Ecto neural progenitor cell (in vitro differentiated cells): ENCODE measurements at places on chromosomes 3 and 15.
A peak's percentile ranks its signal among the peaks of the same experiment; 100 is the strongest.

DNA sequence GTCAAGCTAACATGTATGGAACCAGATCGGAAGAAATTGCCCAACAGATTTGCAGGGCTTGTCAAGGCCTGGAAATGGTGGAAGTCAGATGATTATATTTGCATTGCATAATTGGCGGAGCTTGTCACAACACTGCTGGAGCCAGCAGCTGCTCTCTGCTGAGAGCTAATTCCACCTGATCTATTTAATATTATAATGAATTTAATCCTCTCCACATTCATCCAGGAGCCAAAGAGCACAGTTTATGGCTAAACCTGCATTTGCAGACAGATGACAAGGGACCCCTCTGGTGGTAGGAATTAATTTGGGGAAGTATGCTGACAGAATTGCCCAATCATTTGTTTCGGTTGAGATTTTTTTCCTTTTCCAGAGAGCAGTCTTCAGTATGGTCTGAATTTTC is 730.2 kb downstream of the TUSC7 start:
- DNase-seq, result no peak

- DNase-seq, result no peak
Measured at GRCh38 chr3:7484636-7485035, 623.7 kb downstream of the GRM7 start.

DNA sequence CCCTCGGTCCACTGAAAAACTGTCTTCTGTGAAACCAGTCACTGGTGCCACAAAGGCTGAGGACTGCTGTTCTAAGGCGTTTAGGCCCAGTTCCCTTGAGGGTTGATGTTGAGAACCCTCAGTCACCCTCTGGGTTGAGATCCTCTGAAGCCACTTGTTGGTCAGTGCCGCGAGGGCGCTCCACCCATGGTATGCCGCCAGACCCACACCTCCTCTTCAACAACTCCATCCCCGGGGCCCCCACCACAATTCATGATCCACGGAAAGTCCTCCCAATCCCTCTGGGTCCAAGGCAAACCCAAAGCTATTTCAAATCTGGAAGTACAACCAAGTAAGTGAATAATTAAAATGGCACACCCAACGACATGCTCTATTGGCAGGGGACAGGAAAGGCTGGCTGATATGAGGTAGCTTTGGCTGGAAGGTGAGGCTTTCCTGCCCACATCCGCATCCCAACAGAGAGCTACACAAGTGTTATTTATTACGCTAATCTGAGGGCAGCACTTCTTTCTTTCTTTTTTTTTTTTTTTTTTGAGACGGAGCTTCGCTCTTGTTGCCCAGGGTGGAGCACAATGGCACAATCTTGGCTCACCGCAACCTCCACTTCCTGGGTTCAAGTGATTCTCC is 58.1 kb downstream of the XXYLT1 start:
- DNase-seq, result no peak

DNA sequence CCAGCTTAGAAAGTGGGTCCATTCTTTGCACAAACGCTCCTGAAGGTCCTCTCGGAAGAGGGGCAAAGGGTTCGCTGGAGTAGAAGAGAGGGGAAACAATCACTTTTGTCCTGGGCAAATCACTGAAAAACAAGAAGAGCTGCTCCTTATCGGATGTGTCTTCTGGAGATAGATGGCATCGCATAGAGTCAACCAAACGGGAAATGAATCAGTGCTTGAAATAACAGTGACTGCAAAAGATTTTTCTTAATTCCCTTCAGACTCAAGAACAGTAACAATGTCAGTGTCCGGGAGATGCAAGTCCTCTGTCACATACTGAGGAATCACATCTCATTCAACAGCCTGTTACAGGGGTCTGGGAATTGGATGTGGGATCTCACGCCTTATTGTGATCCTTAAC is 78.8 kb upstream of the PCSK6 start:
- DNase-seq, result no peak

- no peak for DNase-seq
Measured at GRCh38 chr15:76296849-76297248, 14.4 kb downstream of the ETFA start.

DNA sequence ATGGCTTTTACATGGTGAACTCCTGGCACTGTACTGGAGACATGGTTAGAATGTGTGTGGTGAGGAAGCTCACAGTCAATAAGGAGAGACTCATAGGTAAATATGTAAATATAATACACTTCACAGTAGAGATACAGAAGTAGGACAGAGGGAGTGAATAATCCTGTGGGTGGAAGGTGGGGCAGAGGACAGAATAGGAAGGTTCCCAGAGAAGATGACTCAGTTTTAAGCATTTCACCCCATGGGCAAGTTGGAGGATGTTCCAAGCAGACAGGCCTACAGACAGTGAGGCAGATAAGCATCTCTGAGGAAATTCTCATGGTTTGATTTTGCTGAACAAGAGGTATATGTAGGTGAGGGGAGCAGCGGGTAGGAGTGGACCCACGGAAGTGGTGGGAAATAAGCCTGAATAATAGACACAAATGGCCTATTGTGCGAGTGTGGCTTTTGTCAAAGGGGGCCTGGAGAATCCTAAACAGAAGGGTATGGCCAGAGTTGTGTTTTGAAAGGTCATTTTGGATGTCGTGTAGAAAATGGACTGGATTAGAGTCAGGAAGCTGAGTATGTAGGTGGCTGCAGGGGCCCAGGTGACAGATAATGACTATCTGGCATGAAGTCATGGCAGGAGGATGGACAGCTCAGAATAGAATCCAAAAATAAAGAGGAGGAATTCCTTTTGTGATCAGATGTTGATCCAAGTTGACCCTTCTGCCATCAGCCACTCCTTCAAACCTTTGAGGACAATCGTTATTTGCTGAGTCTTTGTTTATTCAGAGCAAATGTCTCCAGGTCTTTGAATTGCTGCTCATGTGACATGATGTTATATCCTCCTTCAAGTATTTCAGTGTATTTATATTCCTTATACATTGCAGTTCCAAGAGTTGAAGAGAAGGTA is 97.3 kb upstream of the THRB start:
- DNase-seq, result no peak

- no peak for DNase-seq
Measured at GRCh38 chr3:115245899-115246298, 98.8 kb upstream of the ZBTB20 start.

DNA sequence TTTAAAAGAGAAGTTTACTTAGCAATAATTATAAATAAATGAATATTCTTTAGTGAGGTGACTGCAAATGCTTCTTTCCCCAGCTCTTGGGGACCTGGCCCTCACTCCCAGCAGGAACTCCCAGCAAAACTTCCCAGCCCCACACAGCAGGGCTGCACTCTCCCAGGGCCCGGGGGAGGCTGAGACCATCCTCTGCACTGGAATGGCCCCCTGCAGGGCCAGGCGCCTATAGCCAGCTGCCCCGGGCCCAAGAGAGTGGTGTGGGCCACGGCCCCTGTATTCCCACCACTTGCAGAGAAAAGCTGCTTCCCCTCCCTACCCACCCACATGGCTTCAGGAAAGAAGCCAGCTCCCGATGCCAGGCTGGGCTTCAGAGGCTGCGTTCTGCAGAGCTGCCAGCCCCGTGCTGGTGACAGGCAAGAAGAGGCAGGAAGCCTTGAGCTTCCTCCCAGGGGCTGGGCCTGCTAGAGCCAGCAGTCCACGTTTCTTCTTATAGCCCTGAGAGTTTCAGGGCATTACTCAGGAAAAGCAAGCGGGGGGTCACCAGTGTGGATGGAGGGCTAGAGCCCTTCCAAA is 20.0 kb downstream of the IDH2 start:
- no peak for DNase-seq

DNA sequence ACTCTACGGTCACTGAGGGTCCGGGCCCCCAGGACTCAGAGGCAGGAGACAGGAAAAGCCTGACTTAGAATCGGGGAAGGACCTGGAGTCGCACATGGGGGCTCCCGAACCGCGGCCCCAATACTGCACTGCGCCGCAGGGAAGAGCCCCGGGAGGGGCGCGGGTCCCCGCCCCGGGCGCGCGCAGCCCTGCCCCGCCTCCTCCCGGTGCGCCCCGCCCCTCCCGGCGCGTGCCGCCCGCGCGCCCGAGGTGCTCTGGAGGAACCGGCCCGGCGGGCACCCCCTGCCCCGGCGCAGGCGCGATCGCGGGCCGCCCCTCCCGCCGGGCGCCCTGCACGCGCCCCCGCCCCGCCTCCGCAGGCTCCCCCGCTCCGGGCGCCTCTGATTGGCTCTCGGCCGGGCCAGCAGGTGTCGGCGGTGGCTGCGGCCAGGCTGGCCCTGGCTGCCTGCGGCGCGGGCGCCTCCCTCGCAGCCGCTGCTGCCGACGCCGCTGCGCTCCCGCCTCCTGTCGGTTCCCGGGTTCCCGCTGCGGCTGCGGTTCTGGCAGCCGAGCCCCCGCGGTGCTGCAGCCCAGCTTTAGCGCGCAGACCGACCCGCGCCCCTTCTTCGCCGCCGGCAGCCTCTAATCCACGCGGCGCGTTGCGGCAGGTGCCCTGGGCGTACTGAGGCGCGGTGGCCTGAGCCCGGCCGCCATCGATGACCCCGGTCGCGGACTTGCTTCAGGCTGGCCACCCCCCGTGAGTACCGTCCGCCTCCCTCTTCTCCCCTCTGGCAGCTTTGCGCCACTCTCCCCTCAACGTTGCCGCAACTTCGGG is at the start of gene MYRIP:
TSS of gene MYRIP (plus strand) at position 429 of the 814 bp plus-strand sequence. CDS start 91,208 bp downstream, outside the sequence.
- peak; percentile 85 for DNase-seq

- no peak for DNase-seq
Measured at GRCh38 chr15:63013052-63013808, 29.3 kb upstream of the TPM1 start.
